LHCN-M2 (cell line): ENCODE measurements at places on chromosomes 16 and 17. TPM values are rescaled to one million over a fixed set of nuclear protein-coding genes. Genes with fewer than 3 reads are reported as not detected.

Gene PIMREG
- total RNA-seq = 91.4 and 94.6 TPM in 2 replicates

Gene CACNG4
- total RNA-seq = not detected in 2 replicates

Gene IGF2BP1
- total RNA-seq = 5.6 and 6.4 TPM in 2 replicates

Gene CBLN1
- not detected in 2 replicates for total RNA-seq

Gene PTX4
- not detected in 2 replicates for total RNA-seq

Gene ITPRIPL2
- total RNA-seq = 37.9 and 42.3 TPM in 2 replicates

Gene TOM1L1
- total RNA-seq = 28.9 and 29.9 TPM in 2 replicates

Gene TAOK1
- 37.9 and 42.5 TPM in 2 replicates for total RNA-seq

Gene KRTAP4-4
- not detected in 2 replicates for total RNA-seq

Gene ENPP7
- not detected in 2 replicates for total RNA-seq

Gene HSPB9
- not detected in 2 replicates for total RNA-seq
